ENCODE measurements at places on chromosomes 13 and 19.
A peak's percentile ranks its signal among the peaks of the same experiment; 100 is the strongest.

- no peak for DNase-seq
These were observed 20.4 kb downstream of the NOSIP start for GRCh38 chr19:49559928-49560327.

GRCh38 chr13:28171266-28171665 is 32.9 kb downstream of the PAN3 start:
- no peak for DNase-seq

GRCh38 chr19:35063940-35064818 is 22.7 kb downstream of the HPN start:
- no peak for DNase-seq

- DNase-seq: peak; percentile 30
These were observed 479.1 kb downstream of the FOXO1 start for GRCh38 chr13:40187324-40187795.

GRCh38 chr13:97116754-97117153 is 105.4 kb upstream of the MBNL2 start:
- no peak for DNase-seq

DNA sequence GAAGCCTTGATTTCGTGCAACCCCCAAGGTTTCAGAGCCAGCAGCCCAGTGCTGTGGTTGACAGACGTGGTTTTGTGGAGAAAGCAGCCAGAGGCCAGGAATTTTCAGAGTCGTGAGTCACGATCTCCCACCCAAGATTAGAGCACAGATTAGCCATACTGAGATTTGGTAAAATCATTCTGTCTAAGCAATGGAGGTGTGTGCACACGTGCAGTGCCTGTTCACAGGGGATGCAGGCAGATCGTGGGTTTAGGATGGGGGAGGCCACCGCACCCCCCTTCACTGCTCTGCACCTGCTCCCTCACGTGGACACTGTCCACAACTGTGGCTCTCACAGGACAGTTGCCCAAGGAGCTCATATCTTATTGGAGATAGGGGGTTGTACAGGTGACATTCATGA is 46.6 kb upstream of the GPR183 start:
- no peak for DNase-seq

- DNase-seq: no peak
These were observed 55.1 kb upstream of the CLDN10 start for GRCh38 chr13:95497381-95497807.

All from T-helper 17 cell (primary cell).